NCI-H1092 (cell line): ENCODE measurements at places on chromosomes 11 and 22.

DNA sequence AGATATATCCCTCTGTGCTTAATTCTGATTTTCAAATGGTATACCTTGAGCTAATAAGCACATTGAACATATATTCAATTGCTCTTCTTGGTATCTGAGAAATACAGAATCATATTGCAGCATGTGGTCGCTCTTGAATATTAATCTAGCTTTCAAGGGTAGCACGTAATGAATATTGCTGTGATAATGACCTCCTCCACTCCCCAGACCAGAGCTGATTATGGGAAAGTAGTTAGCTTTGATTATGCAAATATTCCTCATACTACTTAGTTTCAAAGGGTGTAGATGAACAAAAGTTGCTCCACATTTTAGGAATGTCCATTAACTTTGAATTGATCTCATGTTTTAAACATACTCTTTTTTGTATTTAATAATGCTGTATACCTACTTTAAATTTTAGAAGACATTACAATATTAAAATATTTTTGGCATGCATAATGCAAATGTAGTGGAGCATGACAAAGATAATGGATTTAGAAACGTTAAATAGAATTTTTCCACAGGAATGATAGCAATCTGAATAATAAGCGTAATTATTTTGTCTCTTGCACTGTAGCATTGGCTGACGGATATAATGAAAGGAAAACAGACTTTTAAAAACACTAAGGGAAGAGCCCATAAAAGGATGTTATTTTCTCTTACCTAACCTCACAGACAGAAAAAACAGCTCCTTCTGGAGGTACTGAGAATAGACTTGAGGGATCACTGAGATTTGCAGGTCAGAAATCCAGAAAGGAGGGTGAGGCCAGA lies 27.2 kb downstream of the KBTBD3 start:
- no peak for DNase-seq

DNA sequence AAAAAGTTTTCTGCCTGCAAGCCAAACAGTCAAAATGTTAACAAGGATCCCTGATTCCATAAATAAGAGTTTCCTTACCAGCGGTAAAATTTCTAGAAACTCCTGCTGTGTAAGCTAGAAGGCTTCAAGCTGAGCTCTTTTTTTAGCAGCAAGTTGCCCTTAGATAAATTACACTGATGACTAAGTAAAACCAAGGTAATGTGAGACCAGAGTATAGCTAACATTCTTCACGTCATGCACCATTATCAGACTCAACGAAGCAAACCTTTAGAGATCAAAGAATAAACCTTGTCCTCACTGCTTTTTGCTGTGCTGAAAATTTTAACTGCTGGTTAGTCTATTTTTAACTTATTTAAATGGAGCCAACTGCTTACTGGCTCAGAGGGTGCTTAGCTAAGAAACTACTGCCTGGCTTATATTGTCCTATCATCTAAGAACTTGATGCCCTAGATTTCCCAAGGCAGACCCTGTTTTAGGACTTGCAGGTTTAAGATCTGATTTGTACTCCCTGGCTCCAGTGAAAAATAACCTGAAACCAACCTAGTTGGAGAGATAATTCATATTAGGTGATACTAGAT lies 900.7 kb downstream of the JRKL start:
- no peak for DNase-seq

DNA sequence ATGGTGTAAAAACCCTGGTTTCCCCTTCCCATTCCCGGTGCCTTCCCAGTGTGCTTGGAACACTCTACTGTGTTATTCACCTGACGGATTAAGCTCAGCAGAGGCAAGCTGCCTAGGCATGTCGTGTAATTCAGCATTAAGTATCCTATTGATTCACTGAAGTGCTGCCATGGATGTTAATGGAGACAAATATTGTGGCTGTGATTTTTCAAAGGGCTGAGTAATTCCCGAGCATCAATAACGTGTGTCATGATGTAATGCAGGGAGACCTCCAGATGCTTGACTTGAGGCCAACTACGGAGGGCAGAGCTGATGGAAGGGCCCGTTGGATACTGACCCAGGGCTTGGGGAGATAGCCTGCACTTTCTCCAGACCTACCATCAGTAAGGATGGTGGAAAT lies 269.0 kb downstream of the ST3GAL4 start:
- no peak for DNase-seq

DNA sequence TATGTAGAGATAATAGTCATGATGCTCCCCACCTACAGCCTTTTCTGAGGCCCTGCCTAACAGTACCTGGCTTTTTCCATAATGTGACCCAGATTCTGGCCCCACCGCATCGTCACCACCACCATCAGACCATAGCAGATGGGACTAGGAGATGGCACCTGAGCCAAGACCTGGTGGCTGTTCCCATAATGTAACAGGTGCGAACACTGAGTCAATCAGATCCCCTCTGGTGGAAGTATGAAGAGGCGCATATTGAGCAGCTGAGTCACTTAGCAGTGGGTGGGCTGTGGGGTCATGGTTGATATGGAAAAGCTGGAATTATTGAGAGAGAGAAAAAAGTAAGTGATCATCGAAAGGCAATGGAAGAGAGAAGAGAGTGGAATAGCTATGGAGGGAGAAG lies 578.0 kb upstream of the CADM1 start:
- DNase-seq, result no peak

- DNase-seq, result no peak
These were observed 60.7 kb downstream of the DBX1 start for GRCh38 chr11:20099527-20099926.

DNA sequence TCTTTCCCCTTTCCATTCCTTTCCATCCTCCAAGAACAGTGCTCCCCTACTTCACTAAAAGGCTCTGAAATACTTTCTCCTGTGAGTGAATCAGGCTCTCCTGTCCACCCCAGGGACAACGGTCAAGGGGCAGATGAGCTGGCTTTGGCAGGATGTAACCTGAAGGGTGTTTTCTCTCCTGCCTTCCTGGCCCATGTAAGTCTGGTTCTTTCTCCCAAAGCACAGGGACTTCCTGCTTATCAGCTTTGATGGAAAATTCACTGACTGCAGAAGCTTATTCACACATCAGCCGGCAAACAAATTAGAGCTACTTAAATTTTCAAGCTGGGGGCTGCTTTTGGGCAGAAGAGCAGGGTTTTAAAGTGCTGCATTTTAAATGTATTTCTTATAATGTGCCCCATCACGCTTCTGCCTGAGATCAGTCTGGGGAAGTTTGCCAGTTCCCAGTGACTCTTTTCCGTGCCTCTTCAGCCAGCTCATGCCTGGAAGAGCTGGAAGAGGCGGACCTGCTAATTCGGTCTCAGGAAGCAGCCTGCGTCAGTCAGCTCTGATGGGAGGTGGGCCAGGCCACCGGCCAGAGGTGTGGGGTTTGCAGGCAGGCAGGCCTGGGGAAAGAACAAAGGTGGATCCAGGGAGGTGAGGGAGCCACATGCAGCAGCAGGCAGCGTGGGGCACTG lies 140.4 kb upstream of the TBCEL start:
- peak; percentile 25 for DNase-seq

GRCh38 chr11:30586251-30587144 lies at the start of gene MPPED2:
MPPED2 (minus strand) TSS chr11:30586353; CDS start chr11:30580373, 5,980 bp downstream.
- no peak for DNase-seq

- no peak for DNase-seq
These were observed 57.0 kb downstream of the ETS1 start for GRCh38 chr11:128530118-128531074.

DNA sequence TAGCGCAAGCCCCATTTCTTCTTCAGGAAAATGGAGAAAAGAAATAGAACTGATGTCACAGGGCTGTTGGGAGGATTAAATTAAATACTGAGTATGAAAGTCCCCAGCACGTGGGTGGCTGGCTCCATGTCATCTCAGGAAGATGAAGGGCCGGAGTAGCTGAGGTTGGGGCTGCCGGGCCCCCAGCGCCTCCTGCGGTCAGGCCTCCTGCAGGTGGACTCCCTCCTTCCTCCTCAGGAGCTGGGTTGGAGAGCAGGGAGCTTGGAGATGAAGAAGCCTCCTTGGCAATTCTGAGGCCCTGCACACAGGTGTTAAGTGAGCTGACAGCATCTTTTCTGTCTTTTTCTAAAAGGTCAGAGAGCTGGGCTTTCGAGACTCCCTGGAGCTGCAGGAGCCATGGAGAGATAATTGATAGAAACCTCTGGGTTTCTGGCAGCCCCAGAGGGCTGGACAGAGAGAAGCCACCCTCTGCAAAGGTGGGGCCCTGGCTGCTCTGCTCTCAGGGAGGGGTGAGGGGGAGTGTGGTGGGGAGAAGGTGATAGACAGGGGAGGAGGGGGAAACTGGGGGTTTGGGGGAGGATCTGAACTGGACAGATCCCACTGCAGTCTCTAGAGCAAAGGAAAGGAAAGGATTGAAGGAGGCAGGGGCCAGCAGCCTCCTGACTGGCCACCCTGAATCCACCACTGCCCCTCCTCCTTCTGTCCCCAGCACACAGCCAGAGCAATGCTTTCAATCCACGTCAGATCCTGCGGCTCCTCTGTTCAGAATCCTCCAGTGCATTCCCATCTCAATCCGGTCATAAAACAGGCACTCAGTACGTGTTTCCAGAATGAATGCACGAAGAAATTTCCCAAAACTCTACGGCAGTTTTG lies 210.8 kb downstream of the CEP164 start:
- DNase-seq, result no peak

- peak; percentile 18 for DNase-seq
These were observed 1.5 kb downstream of the GALNT18 start for GRCh38 chr11:11620173-11620920.

- no peak for DNase-seq
These were observed 3.6 kb upstream of the APOBEC3A start for GRCh38 chr22:38953577-38954413.

DNA sequence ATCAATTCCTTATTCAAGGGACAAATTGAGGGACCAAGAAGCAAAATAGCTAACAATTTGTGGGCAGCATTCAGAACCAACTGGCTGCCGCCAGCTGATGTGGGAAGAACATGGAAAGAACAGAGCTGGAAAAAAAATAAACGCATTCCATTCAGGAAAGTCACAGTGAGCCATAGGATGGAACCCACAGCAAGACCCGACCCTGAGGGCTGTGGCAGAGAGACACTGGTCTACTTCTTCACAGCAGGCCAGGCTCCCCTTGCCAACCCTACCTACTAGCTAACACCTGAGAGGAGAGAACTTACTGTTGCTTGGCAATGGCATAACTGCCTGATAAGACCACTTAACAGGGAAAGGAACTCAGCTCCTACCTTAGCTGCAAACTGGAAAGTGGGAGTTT lies 123.5 kb upstream of the APOA1 start:
- no peak for DNase-seq

- no peak for DNase-seq
These were observed at the start of gene RANBP1 for GRCh38 chr22:20115691-20116375. RANBP1 (plus strand) TSS chr22:20116104; CDS start chr22:20116185, 81 bp downstream.

DNA sequence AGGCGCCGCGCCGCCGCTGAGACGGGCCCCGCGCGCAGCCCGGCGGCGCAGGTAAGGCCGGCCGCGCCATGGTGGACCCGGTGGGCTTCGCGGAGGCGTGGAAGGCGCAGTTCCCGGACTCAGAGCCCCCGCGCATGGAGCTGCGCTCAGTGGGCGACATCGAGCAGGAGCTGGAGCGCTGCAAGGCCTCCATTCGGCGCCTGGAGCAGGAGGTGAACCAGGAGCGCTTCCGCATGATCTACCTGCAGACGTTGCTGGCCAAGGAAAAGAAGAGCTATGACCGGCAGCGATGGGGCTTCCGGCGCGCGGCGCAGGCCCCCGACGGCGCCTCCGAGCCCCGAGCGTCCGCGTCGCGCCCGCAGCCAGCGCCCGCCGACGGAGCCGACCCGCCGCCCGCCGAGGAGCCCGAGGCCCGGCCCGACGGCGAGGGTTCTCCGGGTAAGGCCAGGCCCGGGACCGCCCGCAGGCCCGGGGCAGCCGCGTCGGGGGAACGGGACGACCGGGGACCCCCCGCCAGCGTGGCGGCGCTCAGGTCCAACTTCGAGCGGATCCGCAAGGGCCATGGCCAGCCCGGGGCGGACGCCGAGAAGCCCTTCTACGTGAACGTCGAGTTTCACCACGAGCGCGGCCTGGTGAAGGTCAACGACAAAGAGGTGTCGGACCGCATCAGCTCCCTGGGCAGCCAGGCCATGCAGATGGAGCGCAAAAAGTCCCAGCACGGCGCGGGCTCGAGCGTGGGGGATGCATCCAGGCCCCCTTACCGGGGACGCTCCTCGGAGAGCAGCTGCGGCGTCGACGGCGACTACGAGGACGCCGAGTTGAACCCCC lies 798 bp downstream of the BCR start:
- no peak for DNase-seq

DNA sequence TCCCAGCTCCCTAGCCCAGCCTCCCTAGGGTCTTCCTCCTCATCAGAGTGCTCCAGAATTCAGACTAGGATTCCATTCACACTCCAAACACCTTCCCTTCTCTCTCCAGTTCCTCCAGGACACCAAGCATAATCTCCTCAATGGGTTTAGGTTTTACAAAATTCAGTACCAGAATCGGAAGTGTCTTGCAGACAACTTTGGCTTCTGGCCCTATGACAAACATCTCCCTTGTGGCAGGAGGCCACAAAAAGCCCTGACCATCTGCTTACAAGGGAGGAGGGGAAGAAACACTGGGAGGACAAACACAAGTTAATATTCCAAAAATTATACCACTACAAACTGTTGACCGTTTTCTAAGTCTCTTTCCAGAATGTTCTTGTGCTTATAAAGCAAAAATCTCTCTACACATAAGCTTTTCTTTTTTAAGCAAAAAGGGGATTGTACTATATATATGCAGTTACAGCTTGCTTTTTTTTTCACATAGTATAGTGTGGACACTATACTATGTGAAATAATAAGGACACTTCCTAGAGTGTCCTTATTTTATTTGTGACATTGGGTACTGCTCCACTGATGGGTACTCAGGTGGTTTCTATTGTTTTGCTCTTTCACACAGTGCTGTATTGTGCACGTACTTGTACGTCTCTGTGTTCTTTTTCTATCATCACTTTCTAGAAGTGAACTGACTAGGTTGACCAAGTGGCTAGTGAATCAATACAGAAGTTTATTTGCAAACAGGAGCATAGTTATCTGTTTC lies 78.7 kb downstream of the BDNF start:
- DNase-seq, result no peak

DNA sequence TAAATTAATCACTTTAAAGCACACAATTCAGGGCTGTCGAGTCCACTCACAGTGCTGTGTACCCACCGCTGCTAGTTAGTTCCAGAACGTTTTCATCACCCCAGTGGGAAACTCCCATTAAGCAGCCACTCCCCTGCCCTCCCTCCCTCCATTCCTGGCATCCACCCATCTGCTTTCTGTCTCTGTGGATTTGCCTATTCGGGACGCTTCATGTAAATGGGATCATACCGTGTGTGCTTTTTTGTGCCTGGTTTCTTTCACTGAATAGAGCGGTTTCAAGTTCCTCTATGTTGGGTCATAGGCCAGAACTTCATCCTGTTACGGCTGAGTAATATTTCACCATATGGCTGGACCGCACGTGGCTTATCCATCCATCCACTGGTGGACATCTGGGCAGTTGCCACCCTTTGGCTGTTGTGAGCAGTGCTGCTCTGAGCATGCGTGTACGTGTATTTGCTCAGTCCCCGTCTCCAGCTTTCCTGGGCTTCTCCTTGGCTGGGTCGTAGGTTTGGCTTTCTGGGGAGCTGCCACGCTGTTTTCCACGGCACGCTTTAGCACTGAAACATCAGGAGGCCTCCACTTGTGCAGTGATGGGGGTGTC lies 30.1 kb downstream of the ARHGAP8 start:
- no peak for DNase-seq
